Stimulated activated CD4-positive, alpha-beta T cell treated with anti-CD3 and anti-CD28 coated beads, Interleukin-1b, Interleukin-23, amount 100 ng/mL, for 4 hours (primary cell): ENCODE measurements at places on chromosomes 2 and 18.

DNA sequence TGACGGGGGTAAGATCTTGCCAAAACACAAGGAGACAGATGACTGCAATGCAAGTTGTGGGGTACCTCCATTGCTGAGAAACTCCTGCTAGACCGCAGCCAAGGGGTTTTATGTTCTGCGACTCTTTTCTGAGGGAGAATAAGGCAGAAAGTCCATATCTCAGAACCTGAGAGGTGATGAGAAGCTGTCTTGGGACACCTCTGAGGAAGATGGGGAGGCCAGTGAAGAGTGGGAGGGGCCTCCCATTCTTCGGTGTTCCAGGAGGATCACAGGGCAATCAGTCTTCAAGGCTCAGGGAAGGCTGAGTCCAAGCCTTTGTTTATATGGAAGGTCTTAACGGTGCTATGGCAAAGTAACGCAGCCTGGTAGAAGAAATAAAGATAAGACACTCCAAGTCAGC is 18.0 kb downstream of the CYP27A1 start:
- DNase-seq: no peak

DNA sequence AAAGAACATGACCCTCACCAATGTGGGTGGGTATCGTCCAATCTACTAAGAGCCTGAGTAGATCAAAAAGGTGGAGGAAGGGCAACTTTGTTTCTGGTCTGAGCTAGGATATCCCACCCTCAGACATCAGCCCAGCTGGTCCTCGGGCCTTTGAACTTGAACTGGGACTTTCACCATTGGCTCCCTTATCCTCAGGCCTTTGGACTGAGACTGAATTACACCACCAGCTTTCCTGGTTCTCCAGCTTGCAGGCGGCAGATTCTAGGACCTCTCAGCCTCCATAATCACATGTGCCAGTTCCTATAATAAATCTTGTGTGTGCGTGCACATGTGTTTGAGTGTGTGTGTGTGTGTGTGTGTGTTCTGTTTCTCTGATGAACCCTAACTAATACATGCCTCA is 10.6 kb downstream of the MGAT4A start:
- no peak for DNase-seq

- DNase-seq: no peak
Measured at GRCh38 chr2:231332388-231332787, 63.1 kb upstream of the B3GNT7 start.

DNA sequence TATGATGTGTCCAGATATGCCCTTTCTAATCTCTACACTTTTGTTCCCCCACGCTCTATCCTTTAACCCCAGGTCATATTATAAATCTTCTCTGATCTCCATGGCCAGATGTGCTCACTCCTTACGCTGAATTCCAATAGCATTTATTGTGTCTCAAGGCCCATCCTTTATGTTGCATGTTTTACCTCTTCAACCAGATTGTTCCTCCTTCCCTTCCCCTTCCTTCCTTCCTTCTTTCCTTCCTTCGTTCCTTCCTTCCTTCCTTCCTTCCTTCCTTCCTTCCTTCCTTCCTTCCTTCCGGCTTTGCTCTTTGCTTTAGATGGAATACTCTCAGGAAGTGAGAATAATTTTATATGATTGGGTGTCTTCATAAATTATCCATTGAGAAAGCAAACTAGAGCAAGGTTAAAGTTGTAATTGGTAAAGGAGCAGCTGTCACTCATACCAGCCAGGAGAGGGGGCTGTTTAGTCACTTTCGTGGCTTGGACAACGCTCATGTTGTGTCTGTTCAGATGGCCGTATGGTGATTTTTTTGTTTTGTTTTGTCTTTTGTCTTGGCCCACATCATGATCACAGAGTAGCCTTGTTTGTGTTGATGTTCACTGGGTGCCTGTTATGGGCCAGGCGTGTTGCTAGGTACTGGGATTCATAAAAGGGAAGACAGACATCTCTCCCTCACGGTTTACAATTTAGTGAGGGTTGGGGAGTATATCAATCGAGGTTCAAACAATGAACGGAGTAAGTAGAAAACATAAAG is 68.0 kb downstream of the DAW1 start:
- no peak for DNase-seq

GRCh38 chr2:179243046-179243445 is 21.6 kb downstream of the SESTD1 start:
- no peak for DNase-seq

- DNase-seq: no peak
Measured at GRCh38 chr18:13893418-13893760, 21.9 kb downstream of the MC2R start.
